Stimulated activated CD4-positive, alpha-beta T cell treated with anti-CD3 and anti-CD28 coated beads, TNF-alpha, amount 100 ng/mL, for 1 hour (primary cell): ENCODE measurements at places on chromosomes 4 and X.
A peak's percentile ranks its signal among the peaks of the same experiment; 100 is the strongest.

DNA sequence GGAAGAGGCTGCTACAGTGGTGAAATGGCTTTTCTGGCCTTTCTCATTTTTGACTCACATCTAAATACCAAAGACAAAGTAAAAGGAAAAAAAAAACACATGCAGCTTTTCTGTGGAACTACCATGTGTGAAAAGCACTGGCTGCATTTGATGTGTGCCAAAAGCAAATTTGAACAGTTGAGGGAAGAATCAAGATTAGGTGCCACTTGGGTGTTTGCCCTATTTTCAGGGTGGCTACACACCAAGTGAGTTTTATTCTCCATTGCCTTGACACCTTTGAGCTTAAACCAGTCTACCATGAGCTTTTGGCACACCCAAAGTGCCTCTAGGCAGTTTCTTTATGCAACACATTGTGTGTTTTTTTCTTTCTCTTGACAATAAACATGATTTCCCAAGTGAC is 423.9 kb downstream of the FAM133A start:
- no peak for DNase-seq

DNA sequence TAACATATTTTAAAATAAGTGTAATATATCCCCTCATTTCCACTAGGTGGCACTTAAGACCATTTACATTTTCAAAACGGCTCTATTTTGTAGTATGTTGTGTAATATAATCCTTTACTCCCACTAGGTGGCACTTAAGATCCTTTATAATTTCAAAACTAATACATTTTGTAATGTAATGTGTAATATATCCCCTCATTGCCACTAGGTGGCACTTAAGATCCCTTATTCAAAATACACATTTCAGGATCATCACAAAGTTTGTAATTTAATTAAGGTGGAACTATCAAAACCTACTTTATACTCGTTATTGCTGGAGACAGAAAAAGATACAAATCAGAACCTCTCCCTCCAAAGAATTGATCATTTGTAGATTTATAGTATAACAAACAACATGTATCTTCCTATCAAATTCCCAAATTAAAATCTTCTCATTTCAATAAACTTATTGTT is 132.5 kb downstream of the ARHGAP6 start:
- DNase-seq = no peak

GRCh38 chrX:124332481-124333424 is at the start of gene TEX13D:
Gene TEX13D, plus strand, starts transcription at chrX:124332660. Its CDS starts 258 bp downstream, at chrX:124332918.
- no peak for DNase-seq

- DNase-seq = no peak
These were observed 497 bp upstream of the THAP9 start for GRCh38 chr4:82900066-82900410.

- DNase-seq = no peak
These were observed 169.2 kb downstream of the AFAP1 start for GRCh38 chr4:7770224-7771050.

DNA sequence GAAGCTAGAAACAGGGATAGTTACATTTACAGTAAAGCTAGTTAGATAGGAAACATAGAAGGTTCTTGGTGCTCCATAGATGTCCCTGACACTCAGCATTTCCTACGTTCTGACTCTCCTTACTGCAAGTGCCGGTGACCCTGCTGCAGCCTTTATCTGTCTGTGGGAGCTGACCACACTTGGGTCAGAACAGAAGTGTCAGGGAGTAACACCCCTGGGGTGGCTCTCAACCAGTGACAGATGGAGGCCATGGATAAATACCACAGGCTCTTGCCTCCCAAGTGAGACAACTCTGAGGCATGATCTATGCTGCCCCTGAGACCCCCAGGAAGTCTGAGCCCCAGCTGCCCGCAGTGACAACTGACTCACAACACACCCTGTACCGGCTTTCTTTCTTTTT is 69.8 kb downstream of the ANXA3 start:
- no peak for DNase-seq

DNA sequence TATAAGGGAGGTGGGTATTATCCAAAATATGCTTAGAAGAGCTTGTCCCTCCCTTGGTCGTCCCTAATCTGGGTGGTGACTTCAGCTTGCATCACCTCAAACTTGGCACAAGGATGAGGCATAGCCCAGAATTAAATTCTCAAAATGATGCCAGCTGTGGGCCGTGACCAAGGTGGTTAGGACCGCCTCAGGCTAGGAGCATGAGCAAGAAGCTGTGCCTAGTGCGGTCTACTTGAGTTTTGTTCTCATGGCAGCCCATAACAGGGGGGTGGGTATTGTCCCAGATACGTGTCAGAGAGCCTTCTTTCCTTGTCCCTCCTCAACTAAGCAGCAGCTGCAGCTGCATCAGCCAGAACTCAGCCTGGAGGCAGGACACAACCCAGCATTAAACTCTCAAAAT is 2620.0 kb downstream of the PCDH7 start:
- no peak for DNase-seq

DNA sequence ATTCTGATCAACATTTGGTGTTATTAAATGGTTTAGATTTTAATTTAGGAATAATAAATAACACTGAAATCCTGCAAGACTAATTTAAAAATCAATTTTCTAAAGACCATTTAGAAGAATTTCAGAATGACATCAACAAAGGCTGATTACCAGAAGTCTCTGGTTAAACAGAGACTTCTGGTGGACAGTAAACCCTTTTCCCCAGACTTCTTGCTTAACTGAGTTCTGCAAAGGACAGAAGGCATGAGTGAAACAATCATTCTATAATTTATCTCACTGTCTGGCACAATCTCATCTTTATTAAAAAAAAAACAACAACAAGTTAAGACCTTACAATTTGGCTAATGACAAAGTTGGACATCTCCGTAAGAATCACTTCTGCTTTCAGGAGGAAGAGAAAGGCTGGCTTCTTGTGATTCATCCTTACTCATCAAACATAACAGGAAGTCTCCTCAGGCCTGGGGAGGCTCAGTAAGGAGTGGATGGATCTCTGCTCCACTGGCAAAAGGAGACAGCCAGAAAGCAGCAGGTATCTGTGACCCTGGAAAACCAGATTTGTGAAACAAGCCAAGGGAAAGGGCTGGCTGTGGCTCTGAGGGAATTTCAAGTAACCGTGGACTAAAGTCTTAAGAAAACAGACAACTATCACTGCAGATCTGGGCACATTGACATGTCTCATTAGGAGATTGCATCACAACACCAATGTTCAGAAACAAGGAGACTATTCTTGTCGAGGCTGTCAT is 908 bp upstream of the TLR6 start:
- DNase-seq = peak; percentile 18

DNA sequence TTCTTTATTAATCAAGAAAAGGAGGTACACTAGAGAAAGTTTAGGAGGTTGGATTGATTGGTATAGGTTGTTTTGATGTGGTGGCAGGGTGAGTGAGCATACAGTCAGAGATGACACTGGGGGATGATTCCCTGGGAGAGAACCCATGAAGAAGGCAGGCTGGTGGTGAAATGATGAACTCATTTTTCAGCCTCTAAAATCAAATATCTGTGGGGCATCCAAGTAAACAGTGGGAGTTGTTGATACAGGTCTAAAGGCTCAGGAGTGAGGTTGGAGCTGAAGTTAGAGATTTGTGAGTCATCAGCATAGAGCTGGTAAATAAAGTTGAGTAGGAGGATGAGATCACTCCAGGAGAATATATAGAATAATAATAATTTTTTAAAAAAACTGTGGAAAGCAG is 10.0 kb upstream of the AP1S2 start:
- no peak for DNase-seq

GRCh38 chrX:97637289-97637688 is 753.6 kb downstream of the RPA4 start:
- no peak for DNase-seq

GRCh38 chr4:39893693-39894072 is 84.0 kb downstream of the PDS5A start:
- no peak for DNase-seq

GRCh38 chr4:61911313-61911756 is 711.2 kb downstream of the ADGRL3 start:
- DNase-seq = no peak

DNA sequence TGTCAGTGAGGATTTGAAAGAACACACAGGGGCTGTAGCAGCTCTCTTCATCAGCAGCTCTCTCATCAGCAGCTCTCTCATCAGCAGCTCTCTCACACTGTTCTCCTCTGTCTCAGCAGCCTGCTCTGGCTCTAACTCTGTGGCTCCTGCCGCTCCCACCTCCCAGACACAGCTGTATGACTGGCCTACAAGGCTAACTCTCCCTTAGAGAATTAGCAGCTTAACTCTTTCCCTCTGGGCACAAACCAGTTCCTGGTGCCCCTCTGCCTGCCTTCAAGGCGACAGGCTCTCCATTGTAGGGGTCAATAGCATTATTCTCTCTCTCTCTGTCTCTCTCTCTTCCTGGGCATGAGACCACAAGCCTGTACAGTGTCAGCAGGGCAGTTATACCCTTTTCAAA is 385.6 kb upstream of the PCDH10 start:
- no peak for DNase-seq

DNA sequence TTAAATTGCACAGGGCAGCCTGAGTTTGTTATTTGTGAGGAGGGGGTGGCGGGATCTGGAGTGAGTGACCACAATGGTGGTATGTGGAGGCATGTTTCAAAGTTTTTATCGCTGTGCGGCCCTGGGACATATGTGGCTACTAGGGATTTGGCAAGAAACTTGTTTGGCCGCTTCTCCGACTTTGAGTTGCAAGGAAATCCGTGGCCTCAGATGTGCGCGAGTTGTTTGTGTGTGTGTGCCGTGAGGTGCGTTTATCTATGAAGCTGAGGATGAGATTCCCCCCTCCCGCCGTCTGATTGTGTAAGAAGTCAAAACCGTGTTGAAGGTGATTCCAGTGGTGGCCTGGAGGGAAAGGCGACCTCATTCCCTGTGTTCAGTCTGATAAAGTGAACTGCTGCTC is 1.4 kb downstream of the JADE3 start:
- no peak for DNase-seq

DNA sequence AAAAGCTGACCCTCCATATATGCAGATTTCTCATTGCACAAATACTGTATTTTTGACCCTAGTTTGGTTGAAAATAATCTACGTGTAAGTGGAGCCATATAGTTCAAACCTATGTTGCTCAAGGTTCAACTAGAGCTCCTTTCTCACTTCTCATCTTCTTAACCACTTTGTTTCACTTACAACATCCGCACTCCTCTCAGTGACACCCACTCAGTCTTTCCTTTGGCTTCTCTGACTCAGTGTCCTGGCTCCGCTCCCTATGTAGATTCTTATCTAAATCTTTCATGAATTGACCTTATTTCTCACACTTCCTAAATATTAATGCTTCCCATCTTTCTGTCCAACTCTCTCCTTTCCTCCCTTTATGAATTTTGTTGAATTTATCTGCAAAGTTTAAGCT is 32.9 kb upstream of the DKK2 start:
- DNase-seq = no peak
